ENCODE measurements at places on chromosomes 1 and 21.

GRCh38 chr1:188027613-188028012 is 1198.9 kb downstream of the PLA2G4A start:
- DNase-seq: no peak

GRCh38 chr1:86757272-86757984 is 53.1 kb downstream of the SH3GLB1 start:
- no peak for DNase-seq

DNA sequence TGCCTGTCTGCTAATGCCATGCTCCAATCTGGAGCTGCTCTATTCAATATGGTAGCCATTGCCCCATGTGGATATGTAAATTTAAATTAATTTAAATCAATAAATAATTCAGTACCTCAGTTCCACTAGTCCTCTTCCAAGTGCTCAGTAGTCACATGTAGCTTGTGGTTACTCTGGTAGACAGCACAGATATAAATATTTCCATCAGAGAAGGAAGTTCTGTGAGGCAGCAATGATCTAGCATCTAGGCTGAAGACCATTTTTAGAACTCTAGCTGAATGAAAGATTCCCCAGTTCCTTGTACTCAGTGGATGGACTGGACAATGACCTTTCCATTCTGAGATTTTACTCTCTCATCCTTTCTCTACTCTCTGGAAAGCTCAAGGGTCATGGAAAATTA is 25.8 kb upstream of the CAPZB start:
- no peak for DNase-seq

DNA sequence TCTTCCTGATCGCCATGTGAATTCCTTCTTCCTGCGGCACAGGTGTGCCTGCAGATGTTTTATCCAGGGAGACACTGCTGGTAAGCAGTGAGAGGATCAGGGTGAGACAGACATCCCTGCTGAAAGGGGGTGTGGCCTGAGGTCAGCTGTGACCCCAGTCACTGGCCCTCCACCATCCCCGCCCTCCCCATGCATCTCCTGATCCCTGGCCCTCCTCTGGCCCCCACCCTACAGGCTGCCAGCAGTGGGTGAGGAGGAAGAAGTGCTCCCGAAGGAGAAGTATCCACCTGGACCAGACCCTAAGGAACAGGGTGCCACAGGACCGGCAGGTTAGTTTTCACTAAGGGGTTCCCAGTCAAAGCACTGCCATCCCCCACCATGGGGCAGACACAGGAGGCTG is 85.3 kb downstream of the GLIS1 start:
- no peak for DNase-seq

DNA sequence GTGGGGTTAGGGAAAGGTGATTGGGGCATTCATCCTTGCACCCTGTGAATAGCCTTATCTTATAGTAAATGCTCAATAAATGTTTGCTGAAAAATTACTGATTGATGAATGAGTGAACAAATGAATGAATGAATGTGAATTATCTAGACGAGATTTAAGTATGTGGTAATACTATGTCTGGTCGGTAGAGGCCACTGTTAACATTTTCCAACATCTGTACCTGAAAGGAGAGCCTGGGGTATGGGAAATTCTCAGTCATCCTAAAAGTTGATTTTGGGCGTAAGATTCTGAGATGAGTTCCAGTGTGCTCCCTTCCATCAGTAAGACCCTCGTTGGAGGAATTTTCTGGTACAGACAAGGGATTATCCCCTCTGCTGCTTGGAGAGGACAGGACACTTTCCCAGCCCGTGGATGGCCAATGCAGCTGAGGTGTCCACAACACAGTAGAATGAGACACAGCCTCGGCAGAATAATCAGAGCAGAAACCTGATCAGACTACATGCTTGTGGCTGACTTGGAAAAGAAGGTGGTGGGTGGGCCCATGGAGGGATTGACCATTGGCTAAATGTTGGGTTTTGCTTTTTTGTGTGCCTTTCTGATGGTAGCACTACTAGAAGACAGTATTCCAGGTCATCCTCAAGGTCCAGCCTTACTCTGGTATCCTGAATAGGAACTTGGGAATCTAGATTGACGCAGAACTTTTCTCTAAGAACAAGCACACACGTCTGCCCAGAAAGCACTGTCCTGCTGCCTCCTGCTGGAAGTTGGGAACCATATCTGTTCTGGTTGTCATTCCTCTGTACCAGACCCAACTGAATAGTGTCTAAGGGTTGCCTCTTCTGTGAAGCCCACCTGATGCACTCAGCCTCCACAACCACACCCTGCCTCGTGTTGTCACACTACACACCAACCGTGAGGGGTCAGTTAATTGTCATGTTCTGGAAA is 262.0 kb downstream of the TNR start:
- peak; percentile 26 for DNase-seq

DNA sequence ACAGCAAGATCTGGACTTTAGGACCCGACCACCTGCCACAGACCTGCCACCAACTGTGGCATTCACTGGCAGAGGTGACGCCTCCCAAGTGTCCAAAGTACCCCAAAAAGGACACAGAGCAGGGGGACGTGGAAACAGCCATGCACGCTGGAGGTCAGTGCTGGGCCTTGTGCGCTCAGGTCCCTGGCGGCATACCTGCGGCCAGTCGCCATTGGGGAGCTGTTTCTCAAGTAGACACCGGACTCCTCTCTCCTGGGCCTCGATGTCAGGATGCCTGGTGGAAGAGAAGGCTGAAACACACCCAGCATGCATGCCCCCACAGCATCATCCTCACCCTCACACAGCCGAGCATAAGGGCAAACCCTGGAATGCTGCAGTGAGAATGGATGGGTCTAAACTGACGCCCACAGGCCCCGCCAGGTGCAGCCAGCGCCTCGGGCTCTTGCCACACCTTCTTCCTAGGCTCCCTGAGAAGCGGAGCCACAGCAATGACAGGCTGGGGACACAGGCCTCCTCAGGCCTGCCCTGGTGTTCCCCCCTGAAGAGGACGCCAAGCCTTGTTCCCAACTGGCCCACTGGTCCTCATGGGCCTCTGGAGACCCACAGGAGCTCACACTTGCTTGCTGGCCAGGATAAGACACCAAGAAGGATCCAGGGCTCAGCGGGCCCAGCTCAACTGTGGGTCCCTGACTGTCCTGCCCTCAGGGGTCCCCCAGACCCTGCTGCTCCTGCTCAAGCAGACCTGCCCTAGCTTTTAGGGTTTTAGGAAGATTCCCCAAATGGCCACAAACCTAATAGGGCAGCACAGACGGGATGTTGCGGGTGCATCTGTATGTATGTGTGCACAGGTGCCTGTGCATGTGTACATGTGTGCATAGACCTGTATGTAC is 7.7 kb upstream of the SPATC1L start:
- no peak for DNase-seq

- DNase-seq: no peak
These were observed 29.6 kb downstream of the CHIA start for GRCh38 chr1:111320066-111320879.

DNA sequence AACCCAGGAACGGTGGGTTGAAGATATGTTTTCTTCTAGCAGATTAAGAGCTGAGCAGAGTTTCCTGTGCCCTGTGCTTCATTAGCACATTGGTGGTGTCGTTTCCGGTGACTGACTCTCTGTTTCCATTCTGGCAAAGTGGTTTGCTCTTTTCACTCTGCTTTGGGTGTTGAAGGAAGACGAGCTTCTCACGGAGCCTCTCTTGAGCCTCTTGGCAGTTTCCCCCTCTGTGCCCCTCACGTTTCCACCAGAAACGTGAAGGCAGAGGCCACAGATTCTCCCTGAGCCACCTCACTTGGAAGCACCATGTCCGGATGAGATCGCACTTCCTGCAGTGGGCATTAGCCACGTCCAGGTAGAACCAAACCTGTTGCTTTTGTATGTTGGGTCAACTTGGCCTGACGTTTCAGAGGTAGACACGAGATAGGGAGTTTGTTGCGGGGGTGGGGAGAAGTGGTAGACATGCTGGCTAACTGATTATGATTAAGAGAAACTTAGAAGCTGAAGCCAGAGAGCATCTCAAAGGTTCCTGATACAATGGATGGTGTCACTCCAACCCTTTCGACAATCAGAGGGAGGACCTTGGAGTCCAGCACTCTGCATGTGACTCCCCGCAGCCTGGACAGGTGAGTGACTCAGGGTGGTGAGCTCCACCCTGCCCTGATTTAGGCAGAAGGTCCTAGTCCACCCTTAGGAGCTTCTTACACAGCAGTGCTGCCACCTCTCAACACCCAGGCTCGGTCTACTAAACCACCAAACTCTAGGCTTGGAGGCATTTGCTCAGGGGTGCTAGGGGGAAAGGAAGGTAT is at the start of gene LAX1:
Gene LAX1, plus strand, starts transcription at position 155 of the 809 bp plus-strand sequence. Its CDS starts 383 bp downstream, at position 538.
- no peak for DNase-seq

- DNase-seq: no peak
These were observed 15.9 kb upstream of the PEAR1 start for GRCh38 chr1:156877433-156878170.
